T-helper 22 cell (primary cell): ENCODE measurements at places on chromosomes 7 and 10.

GRCh38 chr7:113548137-113548536, 370.7 kb downstream of the PPP1R3A start:
- DNase-seq: no peak

DNA sequence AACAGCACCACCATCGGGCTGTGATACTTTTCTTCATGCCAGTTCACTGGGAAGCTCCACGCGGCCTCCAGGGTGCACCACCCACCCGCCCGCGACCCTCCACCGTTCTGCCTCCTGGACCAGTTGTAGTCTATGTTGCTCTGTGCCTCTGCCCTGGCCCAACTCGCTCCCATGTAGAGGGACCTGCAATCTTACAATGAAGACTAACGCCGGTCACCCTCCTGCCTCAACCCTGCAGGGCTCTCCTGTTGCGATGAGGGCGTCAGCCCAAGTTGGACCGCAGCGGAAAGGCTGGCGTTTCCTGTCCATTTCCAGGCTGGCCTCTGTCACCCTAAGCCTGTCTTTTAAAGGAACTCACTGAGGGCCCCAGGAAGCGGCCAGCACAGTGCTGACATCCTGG, 34.9 kb downstream of the IL15RA start:
- no peak for DNase-seq

DNA sequence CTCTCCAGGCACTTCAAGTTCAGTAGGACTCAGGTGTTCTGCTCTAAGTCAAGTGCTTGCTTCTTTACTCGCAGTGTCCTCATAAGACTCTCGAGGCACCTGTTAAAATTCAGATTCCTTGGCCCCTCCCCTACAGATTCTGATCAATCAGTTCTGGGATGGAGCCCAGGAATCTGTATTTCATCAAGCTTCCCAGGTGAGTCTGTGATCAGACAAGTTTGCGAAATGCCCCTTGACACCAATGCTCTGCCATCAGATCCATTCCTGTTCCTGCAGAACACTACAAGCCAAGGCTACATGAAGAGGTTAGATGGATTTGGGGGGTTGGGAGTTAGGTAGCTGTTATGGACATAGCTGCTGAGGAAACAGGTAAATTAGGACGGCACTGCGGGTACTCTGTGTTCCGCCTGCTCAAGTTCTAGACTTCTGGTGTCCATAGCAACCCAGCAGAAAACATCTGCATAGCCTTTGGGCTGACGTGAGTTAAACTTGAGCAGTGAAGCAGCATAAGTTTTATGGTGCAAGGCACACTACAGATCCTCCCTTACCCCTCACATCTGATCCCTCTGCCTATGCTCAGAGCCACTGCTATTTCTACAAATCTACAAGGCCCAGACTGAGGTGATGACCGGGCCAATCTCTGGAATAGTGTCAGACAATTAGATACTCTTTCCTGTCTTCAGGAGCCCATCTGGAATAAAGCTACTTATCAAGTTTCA, 6.8 kb upstream of the NCOA4 start:
- no peak for DNase-seq

GRCh38 chr7:20514364-20514763, 101.1 kb upstream of the ABCB5 start:
- no peak for DNase-seq

GRCh38 chr7:81488210-81488609, 281.6 kb downstream of the HGF start:
- no peak for DNase-seq

- DNase-seq: no peak
Measured at GRCh38 chr7:68730964-68731363, 867.3 kb upstream of the AUTS2 start.

GRCh38 chr10:49115796-49116508, 630 bp upstream of the VSTM4 start:
- no peak for DNase-seq

- no peak for DNase-seq
Measured at GRCh38 chr10:110724937-110725336, 80.8 kb downstream of the RBM20 start.

DNA sequence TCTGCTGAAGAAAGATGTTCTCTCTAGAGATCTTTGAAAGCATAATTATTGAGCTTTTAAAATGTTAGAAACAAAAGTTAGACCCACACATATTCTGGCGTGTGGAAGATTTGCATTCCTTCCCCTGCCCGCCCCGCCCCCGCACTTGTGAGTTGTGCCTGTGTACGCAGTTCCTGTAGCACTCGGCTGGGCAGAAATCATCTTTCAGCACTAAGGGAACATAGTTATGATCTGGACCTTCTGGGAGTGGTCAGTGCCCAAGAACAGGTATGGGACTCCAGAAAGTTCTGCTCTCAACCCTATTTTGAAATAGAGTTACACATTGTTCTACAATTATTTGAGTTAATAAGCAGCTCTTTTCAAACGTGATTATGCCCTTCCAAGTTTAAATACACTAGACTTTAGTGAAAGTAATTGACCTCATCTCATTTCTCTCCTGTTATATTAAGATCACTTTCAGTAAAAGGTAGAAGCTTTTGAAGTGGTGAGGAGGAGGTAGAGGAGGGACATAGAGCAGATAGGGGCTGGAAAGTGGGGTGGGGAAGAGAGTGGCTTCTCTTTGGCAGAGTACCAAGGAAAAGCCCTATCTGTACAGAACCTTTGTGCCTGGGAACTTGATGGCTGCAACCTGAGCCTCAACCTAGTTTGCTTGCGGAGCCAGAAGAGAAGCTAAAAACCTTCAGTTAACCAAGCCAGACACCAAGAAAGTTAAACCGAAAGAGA, 5.7 kb downstream of the BLVRA start:
- no peak for DNase-seq

GRCh38 chr7:156380261-156380660, 260.3 kb upstream of the RNF32 start:
- DNase-seq: no peak

DNA sequence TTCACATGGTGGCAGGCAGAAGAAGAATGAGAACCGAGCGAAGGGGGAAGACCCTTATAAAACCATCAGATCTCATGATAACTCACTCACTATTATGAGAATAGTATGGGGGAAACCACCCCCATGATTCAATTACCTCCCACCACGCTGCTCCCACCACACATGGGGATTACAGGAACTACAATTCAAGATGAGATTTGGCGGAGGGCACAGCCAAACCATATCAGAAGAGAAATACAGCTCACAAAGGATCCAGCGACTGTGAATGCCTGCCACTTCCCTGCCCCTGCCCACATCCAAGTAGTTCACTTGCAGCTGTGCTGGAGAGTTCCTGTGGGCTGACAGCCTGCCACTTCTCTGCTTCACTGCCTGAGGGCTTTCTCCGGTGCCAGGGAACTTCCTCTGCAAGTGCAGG, 148.7 kb downstream of the C7orf25 start:
- no peak for DNase-seq

DNA sequence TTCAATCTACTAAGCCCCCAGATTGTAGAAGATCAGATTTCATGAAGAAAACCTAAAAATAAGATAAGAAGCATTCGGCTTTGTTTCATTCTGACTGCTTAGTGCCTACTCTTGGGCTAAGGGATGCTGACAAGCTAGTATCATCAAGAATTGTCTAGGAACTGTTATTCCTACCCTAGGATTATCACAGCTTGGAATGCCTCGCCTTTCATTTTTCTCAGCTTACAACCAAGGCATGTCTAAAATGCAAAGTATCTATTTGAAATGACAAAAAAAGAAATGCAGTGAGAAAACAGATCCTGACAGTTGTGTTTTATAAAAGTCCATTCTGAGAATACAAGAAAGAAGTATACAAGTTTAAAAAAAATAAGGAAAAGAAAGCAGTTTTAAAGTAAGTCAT, 441.0 kb downstream of the KCNMA1 start:
- no peak for DNase-seq

- DNase-seq: no peak
Measured at GRCh38 chr7:22252016-22252415, 104.9 kb downstream of the RAPGEF5 start.

DNA sequence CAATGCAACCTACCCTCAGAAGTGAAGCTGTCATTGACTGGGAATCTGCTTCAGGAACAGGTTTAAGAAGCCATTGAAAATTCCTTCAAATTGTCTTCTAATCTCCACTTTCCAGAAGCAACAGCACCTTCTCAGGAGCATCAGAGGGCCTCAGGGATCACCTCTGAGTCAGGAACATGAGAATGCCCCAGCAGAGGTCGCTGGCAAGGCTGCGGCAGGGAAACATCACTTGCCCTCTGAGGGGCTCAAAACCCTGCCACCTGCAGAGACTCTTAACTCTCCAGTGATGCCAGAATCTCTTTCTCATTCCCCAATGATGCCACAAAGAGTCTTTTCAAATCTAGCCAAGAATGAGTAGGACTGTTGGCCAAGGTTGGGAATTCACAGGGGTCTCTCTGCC, 5.9 kb upstream of the MAPK8 start:
- DNase-seq: no peak

DNA sequence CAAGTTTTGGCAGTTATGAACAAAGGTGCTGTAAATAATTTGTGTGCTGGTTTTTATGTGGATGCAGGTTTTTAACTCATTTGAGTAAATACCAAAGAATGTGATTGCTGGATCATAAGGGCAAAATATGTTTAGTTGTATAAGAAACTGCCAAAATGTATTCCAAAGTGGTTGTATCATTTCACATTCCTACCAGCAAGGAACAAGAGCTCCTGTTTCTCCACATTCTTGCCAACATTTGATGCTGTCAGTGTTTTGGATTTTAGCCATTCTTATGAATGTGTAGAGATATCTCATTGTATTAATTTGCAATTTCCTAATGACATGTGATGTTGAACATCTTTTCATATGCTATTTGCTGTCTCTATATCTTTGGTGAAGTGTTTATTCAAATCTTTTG, 207.3 kb upstream of the LRGUK start:
- no peak for DNase-seq

- no peak for DNase-seq
Measured at GRCh38 chr7:139036901-139037300, 1.1 kb upstream of the ZC3HAV1L start.

GRCh38 chr10:95637140-95637539, 19.4 kb downstream of the ALDH18A1 start:
- no peak for DNase-seq

DNA sequence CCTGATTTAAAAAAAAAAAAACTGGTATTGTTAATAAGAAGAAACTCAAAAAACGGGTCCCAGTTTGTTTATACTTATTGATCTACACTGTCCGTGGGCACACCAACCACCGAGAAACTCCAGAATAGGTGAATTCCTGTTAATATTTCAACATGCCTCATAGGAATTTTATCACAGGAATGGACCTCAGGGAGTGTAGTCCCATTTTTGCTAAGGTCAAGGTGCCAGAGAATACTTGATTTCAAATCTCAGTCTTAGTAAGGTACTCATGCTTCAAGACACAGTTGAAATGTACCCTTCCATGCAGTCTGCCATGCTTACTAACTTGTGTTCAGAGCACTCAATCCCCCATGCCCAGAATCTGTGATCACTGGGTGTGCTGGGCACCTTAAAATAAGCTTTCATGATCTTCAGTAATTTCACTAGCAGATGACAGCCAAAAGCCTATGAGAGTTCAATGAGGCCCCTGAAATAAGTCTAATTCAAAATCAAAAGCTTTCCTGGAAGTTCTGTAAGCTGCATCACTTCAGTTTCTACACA, 385.7 kb downstream of the TNS3 start:
- DNase-seq: no peak

DNA sequence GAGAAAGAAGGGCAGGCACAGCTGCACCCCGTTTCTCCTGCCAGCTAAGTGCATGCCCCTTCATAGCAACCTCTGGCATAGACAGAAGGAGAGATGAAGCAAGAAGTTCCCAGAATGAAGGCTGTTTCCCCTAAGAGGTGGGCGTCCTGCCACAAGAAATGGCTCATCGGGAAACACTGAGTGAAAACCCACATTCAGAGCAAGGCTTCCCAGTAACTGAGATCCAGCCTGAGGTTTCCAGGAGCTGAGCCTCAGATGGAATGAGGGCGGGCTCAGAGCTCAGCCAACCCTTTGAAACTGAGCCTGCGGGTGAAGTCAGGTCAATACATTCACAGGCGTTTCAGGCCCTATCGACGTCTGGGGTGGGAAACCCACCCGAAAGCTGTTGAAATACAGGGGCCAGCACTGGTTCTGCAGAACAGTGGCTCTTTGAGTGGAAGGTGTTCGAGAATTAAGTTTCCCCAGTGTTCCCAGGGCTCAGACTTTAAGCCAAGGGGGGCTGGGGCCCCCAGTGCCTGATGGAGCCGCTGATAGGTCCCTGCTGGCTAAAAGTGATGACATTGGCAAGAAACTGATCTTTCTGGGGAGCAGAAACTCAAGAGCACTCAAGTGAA, 510.2 kb downstream of the RPS24 start:
- no peak for DNase-seq

DNA sequence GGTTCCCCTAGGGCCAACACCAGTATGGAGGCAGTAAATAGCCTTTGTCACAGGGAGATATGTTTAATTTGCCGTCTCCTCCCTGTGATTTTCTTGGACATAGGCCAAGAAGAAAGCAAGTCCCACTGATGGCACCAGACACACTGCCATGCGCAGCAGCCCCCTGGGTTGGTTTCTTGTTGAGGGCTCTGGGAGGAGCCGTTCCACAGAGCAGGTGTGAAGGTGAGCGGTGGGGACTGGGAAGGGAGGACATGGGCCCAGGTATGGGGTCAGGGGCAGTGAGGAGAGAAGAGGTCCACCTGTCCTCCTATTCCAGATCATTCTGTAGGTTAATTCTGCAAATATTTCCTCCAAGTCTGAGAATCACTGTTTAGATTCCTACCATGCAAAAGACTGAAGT, 376.1 kb downstream of the PLXNA4 start:
- no peak for DNase-seq

DNA sequence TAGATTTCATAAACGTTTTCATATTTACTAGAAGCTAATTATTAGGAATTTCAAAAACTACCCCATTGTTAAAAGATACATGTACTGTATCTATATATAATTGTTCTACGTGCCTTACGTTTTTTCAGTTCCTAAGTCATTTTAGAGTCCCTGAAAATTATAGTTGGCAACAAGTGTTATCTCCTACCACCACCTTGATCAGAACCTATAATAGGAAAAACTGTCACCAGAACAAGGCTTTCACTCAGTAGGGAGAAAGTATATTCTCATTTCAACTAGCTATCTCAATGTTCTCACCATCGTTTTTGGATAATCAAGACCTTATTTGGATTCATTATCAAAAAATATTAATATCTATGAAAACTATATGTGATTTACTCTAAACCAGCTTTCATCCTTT, 107.7 kb downstream of the CPEB3 start:
- no peak for DNase-seq

DNA sequence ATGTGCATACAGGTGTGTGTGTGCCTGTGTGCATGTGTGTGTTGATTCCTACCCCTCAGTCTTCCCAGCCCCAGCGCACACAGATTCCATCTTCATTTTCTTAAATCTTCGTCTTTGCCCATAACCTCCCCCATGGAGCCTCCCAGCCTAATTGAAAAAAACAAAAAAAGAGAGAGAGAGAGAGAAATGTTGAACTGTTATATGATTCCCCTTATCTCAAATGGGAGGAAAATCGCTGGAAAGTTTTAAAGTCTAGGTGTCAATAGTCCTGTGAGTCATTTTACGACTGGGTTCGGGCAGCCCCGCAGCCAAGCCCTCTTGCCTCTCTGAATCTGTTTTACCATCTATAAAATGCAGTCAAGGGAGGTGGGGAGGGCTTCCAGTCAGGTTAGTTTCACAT, 60.9 kb downstream of the SPOCK2 start:
- DNase-seq: no peak

- no peak for DNase-seq
Measured at GRCh38 chr10:112570585-112570984, 123.6 kb downstream of the VTI1A start.
